ENCODE measurements at places on chromosomes 3 and 15. TPM values are rescaled to one million over a fixed set of nuclear protein-coding genes. Genes with fewer than 3 reads are reported as not detected.
A peak's percentile ranks its signal among the peaks of the same experiment; 100 is the strongest.

DNA sequence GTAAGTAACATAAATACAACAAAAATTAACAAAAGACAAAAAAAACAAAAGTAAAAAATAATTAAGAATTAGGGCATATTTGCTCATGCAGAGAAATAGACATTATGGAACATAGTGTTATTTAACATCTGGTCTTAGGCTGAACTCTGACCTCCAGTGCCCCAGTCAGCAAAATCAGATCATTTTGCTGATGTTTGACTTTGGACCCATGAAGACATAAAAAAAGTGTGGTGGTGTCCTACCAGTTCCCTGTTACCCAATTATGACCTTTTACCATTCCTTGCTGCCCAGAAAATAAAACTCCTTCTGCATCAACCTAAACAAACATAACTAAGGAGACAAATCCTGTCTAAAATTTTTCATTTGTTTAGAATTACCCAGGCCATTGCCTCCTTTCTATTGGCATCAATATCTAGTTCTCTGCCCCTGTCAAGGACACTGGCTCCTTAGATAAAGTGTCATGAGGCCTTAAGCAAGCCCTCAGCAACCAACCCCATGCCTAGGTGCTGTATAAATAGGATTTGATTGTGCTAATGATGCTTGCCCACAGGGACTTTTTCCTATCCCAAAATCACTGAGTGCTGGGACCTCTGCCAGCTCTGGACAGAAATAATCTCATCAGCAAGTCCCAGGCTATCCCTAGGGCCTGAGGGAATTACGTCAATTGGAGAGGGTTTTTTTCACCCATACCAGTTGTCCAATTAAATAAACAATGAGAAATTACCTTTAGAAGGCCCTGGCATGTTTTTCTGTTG is 334.5 kb upstream of the UMPS start:
- DNase-seq, result no peak

DNA sequence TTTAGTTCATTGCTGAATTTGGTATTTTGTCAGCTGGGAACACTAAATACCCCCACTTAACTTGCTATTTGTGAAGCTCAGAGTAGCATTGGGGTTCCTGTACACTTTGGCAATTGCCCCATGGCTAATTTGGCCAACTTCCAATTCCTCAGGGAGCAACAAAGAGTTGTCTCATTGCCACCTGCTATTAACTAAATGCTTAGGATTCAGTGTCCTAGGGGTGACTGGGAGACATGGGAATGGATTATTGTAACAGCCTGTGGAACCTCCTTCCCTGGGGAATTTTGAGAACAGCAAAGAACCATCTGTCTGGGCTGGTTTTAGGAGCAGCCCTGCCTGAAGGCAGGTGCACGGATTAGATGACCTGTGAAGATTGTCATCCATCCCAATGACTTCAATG is 437.4 kb upstream of the TPRG1 start:
- no peak for DNase-seq

CPEB1 gene
- 0.10 TPM for total RNA-seq

DNA sequence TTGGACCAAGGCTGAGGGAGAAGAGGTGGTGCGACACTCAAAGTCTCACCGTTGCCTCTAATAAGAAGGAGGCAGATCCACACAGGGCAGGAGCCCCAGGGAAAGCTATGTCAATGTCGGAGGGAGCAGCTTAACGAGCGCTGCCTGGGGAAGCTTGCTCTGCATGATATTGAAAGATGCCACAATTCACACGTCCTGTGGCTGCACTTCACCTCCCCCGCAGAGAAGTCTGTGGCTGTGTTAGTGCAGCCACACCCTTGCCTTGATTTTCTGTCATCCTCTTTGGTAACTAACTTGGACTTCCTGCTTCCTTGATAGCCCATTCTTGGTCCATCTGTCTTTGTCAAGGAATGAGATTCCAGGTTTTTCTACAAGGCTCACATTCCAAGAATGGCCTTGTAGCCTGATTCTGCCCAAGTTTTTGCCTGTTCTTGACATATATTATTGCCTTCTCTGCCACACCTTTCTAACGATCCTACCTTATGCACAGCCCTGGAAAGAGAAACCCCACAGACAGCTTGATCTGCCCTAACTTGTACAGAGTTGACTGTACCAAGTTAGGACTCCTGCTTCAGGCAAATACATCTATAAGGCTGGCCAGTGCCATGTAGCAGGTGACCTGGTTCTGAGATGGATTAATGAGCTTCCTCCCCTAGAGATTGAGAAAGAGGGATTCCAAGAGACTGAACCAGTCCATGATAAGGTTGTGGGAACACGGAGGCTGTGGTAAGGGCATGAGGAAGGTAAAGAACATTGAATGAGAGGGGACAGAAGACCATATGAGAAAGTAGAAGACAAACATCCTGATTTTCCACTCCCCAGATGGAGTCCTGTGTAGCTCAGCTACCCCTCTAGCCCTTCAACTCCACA is 153.0 kb upstream of the WNT5A start:
- no peak for DNase-seq

DNA sequence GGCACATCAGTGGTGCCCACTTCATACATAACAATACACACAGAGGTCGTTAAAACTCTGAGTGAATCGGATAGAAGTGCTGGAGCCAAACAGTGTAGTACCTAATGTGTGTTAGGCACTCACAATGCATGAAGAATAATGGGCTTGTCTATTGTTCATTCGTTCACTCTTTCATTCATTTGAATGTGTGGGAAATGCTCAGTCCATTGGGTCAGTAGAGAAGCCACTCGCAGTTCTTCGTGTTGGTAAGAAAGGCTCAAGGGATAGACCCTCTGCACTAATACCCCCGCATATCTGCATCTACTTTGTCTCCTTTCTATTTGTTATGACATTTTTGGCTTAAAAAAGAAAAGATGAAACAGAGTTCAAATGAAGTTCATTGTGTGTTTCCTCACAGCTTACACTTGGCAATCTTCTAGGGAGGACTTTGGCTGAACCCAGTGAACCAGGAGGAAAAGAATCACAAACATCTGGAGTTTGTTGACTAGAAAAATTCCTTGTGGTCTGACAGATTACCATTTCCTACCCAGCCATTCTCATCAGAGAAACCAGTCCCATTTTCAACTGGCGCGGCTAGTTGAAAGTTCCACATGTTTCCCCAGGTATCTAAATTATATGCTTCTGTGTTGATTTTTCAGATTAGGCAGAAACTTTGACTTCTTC is 32.8 kb upstream of the MFSD1 start:
- DNase-seq, result no peak

DNA sequence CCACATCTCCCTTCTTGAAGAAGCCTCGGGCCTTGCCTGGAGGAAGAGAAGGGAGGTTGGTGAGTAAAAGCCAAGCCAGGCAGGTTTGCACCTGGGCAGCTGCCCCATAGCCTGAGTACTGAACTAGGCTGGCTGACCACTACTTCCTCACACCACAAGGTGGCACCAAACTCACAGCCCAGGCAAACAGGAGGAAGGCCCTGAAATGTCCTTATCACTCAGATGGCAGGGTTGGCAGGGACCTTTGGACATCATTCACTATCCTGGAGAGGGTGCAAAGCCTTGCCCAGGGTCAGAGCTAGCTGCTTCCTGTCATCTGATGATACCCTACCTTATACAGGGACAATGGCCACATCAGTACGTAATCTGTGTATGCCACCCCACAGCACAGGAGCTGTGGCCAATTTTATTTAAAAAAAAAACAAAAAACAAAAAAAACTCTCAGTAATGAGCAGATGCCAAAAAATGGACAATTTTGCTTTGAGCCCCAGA is 2.2 kb upstream of the GRAMD2A start:
- DNase-seq, result peak; percentile 84

DNA sequence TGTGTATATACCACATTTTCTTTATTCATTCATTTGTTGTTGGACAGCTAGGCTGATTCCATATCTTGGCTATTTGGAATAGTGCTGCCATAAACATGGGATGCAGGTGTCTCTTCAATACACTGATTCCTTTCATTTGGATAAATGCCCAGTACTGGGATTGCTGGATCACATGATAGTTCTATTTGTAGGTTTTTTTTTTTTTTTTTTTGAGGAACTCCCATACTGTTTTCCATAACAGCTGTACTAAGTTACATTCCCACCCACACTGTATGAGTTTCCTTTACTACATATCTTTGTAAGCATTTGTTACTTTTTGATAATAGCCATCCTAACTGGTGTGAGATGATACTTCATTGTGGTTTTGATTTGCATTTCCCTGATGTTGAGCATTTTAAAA is 437.7 kb downstream of the DIPK2A start:
- no peak for DNase-seq

GRCh38 chr3:50632450-50632849 is 15.5 kb downstream of the MAPKAPK3 start:
- DNase-seq, result no peak

DNA sequence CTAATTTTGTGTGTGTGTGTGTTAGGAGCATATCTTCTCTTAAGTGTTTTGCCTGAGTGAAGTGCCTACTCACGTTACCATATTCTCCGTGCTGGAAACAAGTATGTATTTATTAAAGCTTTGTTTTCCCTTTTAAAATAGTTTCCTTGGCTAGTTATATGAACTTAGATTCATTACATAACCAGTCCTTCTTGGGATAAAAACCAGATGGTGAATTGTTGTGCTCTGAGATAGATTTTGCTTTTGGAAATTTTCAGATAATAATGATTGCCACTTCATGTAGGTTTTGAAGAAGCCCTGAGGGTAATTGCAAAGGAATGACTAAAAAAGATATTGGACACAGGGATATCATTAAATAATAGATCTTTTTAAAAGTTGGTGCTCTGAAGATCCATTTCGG is 390.2 kb upstream of the SGO1 start:
- no peak for DNase-seq

ULK4 gene
- 9.1 TPM for total RNA-seq

TMEM212 gene
- total RNA-seq, result not detected

- peak; percentile 2 for DNase-seq
Observed at GRCh38 chr15:28915935-28916334, 30.2 kb downstream of the APBA2 start.

DNA sequence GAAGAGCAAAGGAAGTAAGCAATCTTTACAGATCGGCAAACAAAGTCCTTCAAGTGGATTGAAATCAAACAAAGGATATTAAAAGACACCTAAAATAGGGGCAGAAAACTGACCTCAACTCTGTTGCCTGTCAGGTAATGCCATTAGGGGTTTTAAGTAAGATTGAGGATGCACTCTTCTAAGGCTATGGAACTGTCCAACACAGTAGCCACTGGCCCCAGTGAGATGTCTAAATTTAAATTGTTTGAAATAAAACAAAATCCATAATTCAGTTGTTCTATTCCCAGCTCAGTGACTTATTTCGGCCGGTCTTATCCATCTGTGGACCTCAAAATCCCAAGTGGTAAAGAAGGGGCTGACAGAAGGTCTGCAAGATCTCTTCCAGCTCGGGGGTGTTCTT is 49.5 kb upstream of the LMCD1 start:
- no peak for DNase-seq

DCUN1D1 gene
- total RNA-seq, result 38.4 TPM

DNA sequence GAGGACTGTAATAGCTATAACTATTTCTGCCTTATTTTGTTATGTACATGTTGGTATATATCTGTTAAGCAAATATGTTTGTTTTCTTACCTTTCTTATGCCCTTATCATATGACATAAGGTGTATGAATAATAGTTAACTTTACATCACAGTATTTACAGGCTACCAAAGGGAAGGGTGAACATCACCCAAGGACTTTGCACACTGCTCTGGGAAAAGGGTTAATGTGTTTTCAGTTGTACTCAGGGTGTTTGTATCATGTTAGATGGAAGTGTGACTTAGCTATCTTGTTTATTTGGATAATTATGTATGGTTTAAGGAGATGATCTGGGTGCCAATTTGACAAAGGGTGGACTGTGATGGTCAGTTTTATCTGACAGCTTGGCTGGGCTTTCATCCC is 60.3 kb downstream of the LSM3 start:
- DNase-seq, result no peak

RASGRF1 gene
- total RNA-seq, result not detected

SPATA12 gene
- total RNA-seq, result not detected

GRCh38 chr15:67042551-67043142 is 22.8 kb upstream of the SMAD3 start:
- DNase-seq, result peak; percentile 47

All from activated naive CD4-positive, alpha-beta T cell treated with anti-CD3 and anti-CD28 coated beads for 36 hours (primary cell).